Memory B cell (primary cell): ENCODE measurements at places on chromosomes 16 and 17.
A peak's percentile ranks its signal among the peaks of the same experiment; 100 is the strongest.

DNA sequence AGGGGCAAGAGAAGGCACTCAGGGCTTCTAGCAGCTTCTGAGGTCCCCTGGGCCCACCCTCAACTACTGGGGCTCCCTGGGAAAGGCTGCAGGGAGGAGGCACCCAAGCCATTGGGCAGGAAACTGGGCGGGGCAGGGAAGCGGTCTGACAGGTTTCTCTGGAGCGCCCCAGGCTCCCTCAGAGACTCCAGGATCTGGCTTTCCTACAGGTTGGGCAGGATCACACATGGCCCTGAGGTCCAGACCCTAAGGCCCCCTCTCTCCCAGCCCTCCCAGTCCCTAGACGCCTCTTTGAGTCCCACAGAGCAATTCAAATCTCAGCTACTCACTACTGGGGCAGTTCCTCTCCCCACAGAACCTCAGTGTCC, 14.3 kb downstream of the JUP start:
- no peak overlapping the region for H3K4me3 ChIP-seq
- peaks cover 3% of the 10 kb centered on the region for H3K27me3 ChIP-seq
- peaks cover 6% of the 10 kb centered on the region for H3K36me3 ChIP-seq
- H3K27ac ChIP-seq = no peak overlapping the region

GRCh38 chr17:32610943-32611342, 124.2 kb downstream of the CDK5R1 start:
- no peaks in the 10 kb centered on the region for H3K36me3 ChIP-seq
- H3K27me3 ChIP-seq = no peaks in the 10 kb centered on the region
- H3K27ac ChIP-seq = no peak overlapping the region
- H3K4me3 ChIP-seq = no peak overlapping the region

GRCh38 chr17:36682773-36683172, 81.4 kb downstream of the MRM1 start:
- peaks cover 7% of the 10 kb centered on the region for H3K27me3 ChIP-seq
- DNase-seq = no peak
- no peaks in the 10 kb centered on the region for H3K36me3 ChIP-seq
- H3K4me3 ChIP-seq = no peak overlapping the region
- no peaks in the 10 kb centered on the region for H3K4me1 ChIP-seq

GRCh38 chr17:45757431-45758218, 26.5 kb upstream of the CRHR1 start:
- H3K4me3 ChIP-seq = no peak overlapping the region
- peaks cover 22% of the 10 kb centered on the region for H3K27me3 ChIP-seq
- DNase-seq = no peak
- no peak overlapping the region for H3K27ac ChIP-seq
- H3K4me1 ChIP-seq = peaks cover 2% of the 10 kb centered on the region
- H3K36me3 ChIP-seq = no peaks in the 10 kb centered on the region

DNA sequence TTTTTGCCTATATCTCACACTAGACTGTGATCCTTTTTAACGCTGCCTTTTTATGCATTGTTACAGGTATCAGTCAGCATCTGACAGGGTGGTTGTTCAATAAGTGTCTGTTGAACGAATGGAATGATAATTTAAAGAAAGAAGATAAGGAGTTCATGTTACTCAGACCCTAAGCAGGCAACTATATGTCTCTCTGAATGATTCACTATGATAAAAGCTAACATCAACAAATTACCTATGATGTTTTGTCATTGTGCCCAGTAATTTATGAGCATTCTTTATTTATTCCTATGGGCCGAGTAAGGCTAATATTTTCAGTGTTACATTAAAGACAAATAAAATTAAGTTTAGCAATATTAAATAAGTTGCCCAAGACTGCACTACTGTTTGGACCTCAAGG, 435.0 kb upstream of the KIF2B start:
- H3K4me3 ChIP-seq = no peak overlapping the region
- H3K4me1 ChIP-seq = no peaks in the 10 kb centered on the region
- H3K27me3 ChIP-seq = no peaks in the 10 kb centered on the region
- H3K36me3 ChIP-seq = no peaks in the 10 kb centered on the region

DNA sequence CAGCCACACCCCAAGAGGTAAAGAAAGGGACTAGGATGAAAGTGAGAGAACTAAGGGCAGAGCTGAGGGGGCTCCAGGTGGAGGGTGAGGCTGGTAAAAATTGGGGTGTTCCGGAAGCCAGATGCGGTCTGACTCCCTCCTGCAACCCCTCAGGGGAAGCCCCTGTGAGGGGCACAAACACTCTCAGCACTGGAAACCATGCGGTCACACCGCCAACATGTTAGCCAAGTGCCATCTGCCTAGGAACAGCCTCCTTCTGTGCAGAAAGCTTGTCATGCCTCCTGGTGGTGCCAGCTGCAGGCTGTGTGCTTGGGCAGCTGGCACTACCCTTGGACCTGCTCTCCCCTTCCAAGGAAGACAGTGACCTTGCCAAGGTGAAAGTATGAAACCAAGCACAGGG, 83.5 kb upstream of the RPL38 start:
- no peak for DNase-seq
- peaks cover 2% of the 10 kb centered on the region for H3K36me3 ChIP-seq
- peaks cover 27% of the 10 kb centered on the region for H3K27me3 ChIP-seq
- no peaks in the 10 kb centered on the region for H3K4me1 ChIP-seq

GRCh38 chr16:85622683-85623082, 9.6 kb downstream of the GSE1 start:
- no peak for DNase-seq
- peaks cover 37% of the 10 kb centered on the region for H3K4me1 ChIP-seq
- no peak overlapping the region for H3K4me3 ChIP-seq

- H3K27ac ChIP-seq = peak overlapping the region; percentile 53
- H3K36me3 ChIP-seq = peaks cover 32% of the 10 kb centered on the region
- no peak overlapping the region for H3K4me3 ChIP-seq
- no peaks in the 10 kb centered on the region for H3K27me3 ChIP-seq
- H3K4me1 ChIP-seq = peaks cover 8% of the 10 kb centered on the region
Observed at GRCh38 chr17:3944485-3945388, 19.5 kb downstream of the ATP2A3 start.

DNA sequence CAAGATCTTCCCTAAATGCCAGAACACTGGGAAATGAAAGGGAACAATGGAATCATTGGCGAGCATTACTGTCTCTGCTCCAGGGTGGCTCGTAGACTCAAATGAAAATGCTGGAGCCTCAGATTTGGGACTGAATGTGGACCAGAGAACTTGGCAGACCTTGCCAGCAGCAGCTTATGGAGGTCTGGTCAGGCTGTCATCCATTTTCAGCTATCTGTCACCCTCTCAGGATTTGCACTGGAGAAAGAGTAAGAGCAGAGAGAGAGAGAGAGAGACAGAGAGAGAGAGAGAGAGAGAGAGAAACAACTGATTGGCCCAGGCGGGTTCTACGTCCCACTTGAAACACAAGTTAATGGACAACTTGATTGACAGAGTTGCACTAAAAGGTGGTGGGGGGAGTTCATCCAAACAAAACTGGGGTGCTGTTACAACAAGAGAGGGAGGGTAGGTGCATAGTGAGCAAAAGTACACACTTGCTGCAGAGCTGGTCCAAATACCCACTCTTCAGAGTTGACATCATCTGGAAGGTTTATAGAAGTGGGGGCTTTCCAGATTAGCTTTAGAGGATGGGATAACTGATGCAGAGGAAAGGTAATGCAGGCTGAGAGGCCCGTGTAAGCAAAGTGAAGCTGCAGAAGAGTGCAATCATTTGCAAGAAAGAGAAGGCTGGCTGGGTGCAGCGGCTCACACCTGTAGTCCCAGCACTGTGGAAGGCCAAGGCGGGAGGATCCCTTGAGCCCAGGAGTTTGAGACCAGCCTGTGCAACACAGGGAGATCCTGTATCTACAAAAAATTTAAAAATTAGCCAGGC, 16.5 kb upstream of the NSMCE1 start:
- no peak overlapping the region for H3K27ac ChIP-seq
- H3K4me3 ChIP-seq = no peak overlapping the region
- no peak for DNase-seq
- no peaks in the 10 kb centered on the region for H3K36me3 ChIP-seq

DNA sequence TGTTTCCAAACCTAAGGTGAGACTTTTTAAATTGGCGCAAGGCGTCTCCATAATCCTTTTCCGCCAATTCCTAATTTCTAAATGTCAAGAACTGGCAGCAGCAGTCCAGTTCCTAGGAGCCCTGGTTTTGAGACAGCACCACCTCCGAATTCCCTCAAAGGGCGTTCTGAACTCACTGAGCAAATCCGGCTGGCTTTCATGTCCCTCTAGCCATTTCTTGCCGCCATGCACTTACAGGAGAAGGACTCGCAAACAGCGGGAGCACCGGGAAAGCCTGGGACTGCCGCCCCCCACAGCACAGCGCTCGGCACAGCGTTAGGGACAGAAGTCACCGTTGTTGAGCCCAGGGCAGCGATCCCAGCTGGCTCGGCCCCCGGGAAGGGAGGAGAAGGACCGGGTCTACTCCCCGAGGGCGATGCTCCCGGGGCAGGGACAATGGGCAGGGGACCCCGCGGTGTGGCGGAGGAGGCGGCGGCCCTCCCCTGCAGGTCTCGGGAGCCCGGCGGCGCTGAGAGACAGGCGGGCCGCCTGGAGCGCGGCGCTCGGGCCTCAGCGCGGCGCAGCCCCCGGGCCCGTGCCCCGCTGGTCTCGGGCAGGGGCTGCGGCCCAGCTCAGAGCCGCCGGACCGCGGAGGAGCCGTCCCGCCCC, 545 bp downstream of the ARHGAP17 start:
- peaks cover 50% of the 10 kb centered on the region for H3K4me1 ChIP-seq
- H3K36me3 ChIP-seq = peaks cover 17% of the 10 kb centered on the region
- no peaks in the 10 kb centered on the region for H3K27me3 ChIP-seq
- DNase-seq = peak; percentile 35
- H3K4me3 ChIP-seq = peak overlapping the region; percentile 94

DNA sequence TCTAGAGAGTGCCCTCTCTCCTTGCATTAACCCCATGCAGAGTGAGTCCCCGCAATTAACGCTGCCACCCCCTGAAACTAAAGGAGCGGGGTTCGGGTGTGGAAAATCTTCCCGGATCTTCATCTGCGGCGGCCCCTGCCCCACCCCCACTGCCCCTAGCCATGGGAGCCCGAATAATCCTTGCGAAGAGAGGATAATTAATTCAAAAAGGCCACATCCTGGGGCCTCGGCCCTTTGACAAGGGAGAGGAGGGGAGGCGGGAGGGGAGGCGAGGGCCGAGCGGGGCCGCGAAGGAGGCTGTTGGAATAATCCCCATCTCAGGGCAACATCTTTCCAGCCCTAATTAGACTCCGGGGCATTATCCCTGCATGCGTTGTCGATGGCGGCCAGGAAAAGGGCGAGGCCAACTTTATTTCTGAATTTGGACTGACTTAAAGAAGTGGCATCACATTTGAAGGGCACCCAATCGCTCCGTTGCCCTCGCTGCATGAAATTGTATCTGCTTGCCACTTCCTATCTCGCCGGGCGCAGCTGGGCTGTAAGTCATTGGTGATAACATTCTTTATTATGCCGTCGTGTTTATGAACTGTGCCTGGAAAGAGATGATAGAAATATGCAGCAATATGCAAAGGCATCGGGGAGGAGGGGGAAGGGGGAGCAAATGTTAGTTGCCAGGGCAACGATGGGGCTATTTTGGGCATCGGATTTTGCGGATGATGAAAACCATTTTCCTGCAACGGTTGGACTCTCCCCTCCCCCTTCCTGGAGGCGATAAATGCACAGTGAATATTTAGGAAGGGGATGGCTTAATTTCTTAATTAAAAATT, 387.1 kb upstream of the TNRC6C start:
- H3K27ac ChIP-seq = no peak overlapping the region
- peaks cover 1% of the 10 kb centered on the region for H3K36me3 ChIP-seq
- no peak for DNase-seq
- H3K27me3 ChIP-seq = peaks cover 23% of the 10 kb centered on the region

- DNase-seq = no peak
- no peak overlapping the region for H3K27ac ChIP-seq
- no peaks in the 10 kb centered on the region for H3K36me3 ChIP-seq
Observed at GRCh38 chr17:53033297-53033696, 789.4 kb upstream of the KIF2B start.

DNA sequence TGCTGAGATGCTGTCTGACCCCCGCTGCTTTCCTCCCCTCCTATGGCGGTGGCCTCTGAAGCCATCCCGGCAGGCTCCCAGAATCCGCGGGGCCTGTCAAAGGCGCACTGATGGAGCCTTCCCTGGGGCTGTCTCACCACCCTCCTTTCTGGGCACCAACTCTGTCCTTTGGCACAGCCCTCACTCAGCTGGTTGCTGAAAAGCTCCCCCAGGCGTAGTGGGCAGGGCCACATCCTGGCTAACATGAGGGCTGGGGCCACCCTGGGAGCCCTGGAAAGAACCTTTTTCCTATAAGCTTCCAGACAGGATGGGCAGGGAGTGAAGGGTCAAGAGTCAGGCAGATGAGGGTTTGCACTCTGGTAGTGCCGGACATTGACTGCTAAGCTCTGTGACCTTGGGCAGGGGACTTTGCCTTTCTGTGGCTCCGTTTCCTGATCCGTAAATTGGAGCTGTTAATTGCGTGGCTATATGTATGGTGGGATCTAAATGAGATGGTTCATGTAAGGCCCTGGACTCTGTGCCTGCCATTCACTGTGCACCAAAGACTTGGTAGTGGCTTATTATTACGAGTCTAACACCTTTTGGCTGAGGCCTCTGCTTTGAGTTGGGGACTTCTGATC, 27.6 kb upstream of the LASP1NB start:
- peaks cover 28% of the 10 kb centered on the region for H3K4me1 ChIP-seq
- no peak for DNase-seq
- H3K27ac ChIP-seq = peak overlapping the region; percentile 88
- peaks cover 4% of the 10 kb centered on the region for H3K36me3 ChIP-seq
- no peaks in the 10 kb centered on the region for H3K27me3 ChIP-seq
- peak overlapping the region; percentile 77 for H3K4me3 ChIP-seq

- H3K36me3 ChIP-seq = no peaks in the 10 kb centered on the region
- H3K27me3 ChIP-seq = no peaks in the 10 kb centered on the region
- no peak overlapping the region for H3K27ac ChIP-seq
- peaks cover 11% of the 10 kb centered on the region for H3K4me1 ChIP-seq
Observed at GRCh38 chr16:31364421-31364820, 9.4 kb downstream of the ITGAX start.

DNA sequence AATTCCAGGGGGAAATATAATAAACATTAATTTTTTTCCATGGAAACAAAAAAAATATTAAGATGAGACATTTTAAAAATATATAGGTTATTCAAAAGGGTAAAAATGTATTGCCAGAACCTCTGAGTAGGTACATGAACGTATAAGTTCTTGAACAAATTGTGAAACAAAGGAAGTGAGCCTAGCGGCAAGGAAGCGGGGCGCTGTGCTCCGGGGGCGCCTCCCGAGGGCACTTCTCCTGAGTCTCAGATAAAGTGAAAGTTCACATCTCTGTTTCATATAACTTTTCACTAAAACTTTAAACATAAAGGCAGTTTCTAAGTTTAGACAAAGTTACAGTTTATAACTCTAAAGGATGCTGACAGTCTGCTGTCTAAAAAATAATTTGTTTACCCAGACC, 52.3 kb downstream of the TNRC6C start:
- peaks cover 13% of the 10 kb centered on the region for H3K4me1 ChIP-seq
- no peak for DNase-seq
- H3K36me3 ChIP-seq = peaks cover 12% of the 10 kb centered on the region
- no peaks in the 10 kb centered on the region for H3K27me3 ChIP-seq
- H3K27ac ChIP-seq = no peak overlapping the region

GRCh38 chr17:58329810-58330537, 1.4 kb upstream of the TSPOAP1 start:
- H3K27ac ChIP-seq = peak overlapping the region; percentile 100
- DNase-seq = peak; percentile 42
- no peaks in the 10 kb centered on the region for H3K27me3 ChIP-seq
- H3K36me3 ChIP-seq = peaks cover 24% of the 10 kb centered on the region
